Diencephalon (tissue), 1 donor: ENCODE measurements at places on chromosomes 7 and 10. TPM values are rescaled to one million over a fixed set of nuclear protein-coding genes. Genes with fewer than 3 reads are reported as not detected.

NOBOX gene
- not detected for total RNA-seq

MRPS17 gene
- 27.7 TPM for total RNA-seq

CPA2 gene
- not detected for total RNA-seq

FAS gene
- total RNA-seq, result 2.5 TPM

CDH23 gene
- 8.1 TPM for total RNA-seq

NANOS1 gene
- 15.7 TPM for total RNA-seq

ZPBP gene
- 0.92 TPM for total RNA-seq

OAT gene
- 187 TPM for total RNA-seq

HMX2 gene
- 0.92 TPM for total RNA-seq

FAM149B1 gene
- 33.2 TPM for total RNA-seq

OPN4 gene
- not detected for total RNA-seq

PNLIPRP2 gene
- total RNA-seq, result not detected

FAM53B gene
- total RNA-seq, result 25.4 TPM

SYT15B gene
- 1.4 TPM for total RNA-seq

CCL24 gene
- not detected for total RNA-seq

PTTG1IP2 gene
- total RNA-seq, result not detected
